ENCODE measurements at places on chromosomes 5 and 9.

- DNase-seq: no peak
These were observed 72.0 kb upstream of the STXBP1 start for GRCh38 chr9:127539982-127540663.

- no peak for DNase-seq
These were observed 236.6 kb downstream of the CDK5RAP2 start for GRCh38 chr9:120343416-120343815.

GRCh38 chr9:68472119-68472518 lies 68.6 kb downstream of the TMEM252 start:
- DNase-seq: no peak

GRCh38 chr9:23229890-23230317 lies 596.1 kb downstream of the ELAVL2 start:
- DNase-seq: no peak
